ENCODE measurements at places on chromosomes 2 and 18.

DNA sequence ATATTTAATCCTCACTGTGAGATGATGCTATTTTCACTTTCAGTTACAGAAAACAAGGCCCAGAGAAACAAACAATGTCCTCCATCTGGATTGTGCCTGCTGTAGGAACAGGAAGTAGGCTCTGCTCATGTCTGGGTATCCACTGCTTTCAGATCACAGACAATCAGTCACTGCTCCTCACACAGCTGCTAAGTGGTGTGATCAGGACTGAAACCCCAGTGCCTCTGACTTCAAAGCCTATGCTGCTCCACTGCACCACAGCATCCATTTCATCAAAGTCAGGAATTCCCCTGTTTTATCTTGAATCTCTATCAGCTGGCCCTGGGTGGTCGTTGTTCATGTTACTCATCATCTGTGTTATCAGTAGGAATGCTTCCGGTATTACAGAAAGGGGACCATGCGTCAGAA, 303.8 kb upstream of the TRIB2 start:
- no peak for DNase-seq

DNA sequence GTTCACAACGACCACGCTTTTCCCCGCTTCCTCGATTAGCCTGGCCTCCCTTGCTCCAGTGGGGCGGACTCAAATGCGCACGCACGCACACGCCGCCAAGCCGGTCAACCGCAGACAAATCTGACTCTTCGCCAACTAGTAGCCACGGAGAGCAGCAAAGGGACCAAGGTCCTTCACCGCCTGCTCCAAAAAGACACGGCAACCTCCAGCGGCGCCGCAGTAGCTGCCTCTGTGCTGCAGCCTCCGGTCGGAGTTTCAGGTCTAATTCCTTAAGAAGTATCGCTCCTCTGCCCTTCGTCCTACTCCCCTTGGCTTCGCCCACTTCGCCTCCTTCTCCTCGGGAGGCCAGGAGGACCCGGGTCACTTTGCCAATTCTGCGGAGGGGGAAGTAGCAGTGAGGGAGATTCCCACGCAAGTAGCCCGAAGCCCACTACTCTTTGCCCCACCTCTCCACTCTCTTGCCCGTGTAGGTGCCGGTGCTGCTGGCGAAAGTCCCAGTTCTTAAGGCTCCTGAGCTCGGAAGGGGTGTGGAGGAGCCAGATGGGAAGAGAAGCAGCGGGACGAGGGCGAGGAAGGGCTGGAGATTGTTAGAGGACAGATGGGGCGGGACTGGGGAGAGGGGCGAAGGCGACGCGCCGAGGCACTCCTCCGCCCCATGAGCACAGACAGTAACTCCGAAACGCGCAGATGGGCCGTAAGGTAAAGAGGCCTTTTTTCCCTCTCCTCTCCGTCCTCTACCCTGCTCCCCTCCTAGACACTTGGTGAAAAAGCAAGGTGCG, 615 bp downstream of the AKAIN1 start:
- DNase-seq, result no peak

DNA sequence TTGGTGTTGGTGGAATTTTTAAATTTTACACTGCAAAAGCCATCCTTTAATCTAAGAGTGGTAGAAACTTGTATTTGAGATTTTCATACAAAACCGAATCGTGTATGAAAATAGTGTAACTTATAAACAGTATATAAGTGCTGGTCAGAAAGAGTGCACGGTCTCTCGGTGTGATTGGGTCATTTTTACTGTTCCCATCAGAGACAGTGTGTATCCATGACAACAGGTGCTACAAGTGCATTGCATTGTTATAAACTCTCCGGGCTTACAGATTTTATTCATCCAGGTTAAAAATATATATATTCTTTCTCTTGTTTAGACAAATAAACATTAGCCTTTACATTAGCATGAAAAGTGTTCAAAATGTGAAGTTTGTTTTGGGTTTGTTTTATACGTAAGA, 721.9 kb downstream of the METTL4 start:
- no peak for DNase-seq

DNA sequence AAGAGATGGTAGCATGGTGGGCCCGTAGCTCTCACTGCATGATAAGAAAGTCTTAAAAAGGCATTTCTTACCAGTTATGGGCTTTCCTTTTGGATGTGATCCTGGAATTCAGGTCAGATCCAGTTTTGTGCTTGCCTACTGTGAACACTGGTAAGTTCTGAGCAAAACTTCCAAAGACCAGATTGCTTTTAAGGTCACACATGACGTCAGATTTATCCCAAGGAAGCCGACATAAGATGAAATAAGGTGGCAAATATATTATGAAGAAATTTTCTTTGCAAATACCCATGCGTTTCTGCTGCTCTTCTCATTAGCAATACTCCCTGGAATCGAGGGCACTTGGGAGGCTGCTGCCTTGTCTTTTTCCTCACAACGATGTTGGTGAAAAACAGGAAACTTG, 416.4 kb upstream of the HNMT start:
- DNase-seq, result no peak

GRCh38 chr2:189512879-189513278, 67.7 kb downstream of the SLC40A1 start:
- DNase-seq, result no peak

DNA sequence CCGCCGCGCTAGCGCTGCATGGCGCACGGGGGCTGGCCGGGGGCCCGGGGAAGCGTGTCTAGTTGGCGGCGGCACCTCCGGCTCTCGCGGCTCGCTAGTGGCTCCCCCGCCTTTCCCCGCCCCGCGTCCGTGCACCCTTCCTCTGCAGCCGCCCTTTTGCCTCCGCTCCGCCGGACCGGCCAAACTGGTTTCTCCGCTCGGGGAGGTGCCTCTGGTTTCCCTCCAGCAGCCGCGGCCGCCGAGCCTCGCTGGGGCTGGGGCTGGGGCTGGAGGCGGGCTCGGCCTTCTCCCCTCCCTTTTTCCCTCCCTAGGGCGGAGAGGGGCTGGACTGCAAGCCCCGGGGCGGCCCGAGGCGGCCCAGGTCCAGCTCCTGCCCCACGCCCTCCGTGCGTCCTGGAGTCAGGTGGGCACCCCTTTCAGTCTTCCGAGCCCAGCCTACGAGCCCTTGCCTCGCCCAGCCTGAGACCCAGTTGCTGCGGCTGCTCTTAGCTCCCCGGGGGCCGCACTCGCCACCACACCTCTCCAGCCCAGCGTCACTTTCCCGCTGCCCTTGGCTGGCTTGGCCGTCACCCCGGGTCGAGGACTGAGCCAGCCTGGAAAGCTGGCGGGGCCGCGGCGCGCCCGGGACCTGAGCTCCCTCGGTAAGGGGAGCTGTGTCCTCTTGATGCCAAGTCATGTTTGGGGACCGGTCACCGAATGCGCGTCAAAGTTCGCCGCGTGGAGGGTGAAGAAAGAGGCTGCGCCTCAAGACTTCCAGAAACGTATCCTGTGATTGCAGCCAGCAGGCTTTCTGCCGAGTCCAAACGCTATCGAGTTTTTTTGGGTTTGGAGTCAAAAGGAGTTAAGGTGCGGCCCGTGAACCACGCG, at the start of gene ATP8B1:
Gene ATP8B1 (minus strand): TSS at position 213 of the 867 bp plus-strand sequence. CDS start 71,508 bp downstream, outside the sequence.
- DNase-seq, result no peak

DNA sequence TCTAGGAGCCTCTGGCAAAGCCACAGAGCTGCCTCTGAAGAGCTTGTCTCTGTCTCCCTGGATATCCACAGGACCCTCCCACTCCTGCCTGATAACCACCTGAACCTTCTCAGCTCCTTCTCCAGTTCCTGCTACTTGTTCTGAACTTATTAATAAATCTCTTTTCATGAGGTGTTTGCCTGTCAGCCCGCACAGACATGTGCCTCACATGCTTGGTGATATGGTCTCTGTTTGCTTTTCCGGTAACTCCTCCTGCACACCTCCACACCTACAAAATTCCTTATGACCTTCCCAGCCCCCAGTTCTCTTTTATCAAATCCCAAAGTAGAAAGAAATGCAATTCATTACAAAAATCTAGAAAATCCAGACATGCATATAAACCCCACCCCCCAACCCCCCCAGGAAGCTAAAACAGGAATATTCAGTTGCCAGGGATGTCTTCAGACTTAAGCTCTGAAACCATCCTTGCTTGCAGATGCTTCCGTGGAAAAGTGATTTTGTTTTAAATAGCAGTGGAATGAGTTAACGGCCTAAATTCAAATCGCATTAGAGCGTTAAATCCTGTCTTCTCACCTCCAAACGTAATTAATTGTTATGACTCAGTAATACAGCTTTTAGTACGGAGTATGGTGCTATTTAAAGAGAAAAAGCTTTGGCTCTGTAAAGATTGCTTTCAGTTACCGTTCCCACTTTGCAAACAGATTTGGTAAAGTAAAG, 2.1 kb upstream of the PID1 start:
- no peak for DNase-seq

DNA sequence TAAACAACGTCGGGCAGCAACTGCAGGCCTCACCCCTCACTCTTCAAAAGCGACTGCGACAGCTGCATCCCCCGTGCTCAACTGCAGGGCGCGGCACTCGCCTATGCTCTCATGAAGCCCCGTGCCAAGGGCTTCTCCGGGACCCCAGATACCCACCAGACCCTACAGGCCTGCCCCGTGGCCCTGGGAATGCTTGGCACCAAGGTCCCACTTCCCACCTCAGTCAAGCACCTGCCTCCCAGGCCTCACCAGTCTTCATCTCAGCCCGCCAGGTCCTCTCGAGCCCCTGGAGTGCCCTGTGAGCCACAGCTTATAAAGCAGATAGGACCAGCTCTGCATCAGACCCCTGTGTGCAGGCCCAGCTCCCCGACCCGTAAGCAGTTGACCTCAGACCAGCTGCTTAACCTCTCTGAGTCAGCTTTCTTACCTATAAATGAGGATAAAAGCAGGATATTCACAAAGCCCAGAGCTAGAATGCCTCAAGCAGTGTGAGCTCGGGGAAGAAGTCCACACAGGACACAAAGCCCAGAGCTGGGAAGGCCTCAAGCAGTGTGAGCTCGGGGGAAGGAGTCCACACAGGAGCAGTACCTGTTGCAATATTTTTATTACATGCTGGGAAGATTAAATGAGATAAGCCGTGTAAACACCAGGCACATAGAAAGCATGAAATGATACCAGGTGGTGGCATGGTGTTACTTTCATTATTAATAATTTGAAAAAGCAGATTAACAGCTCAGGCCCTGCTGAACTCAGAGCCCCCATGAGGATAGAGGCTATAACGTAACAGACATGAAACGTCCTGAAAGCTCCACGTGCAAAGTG, 96.9 kb downstream of the HDAC4 start:
- DNase-seq, result no peak
